ENCODE measurements at places on chromosomes 1 and 21. TPM values are rescaled to one million over a fixed set of nuclear protein-coding genes. Genes with fewer than 3 reads are reported as not detected.

Gene CD52
- 1.4 TPM for total RNA-seq

Gene SHE
- 5.8 TPM for total RNA-seq

Gene ITLN2
- not detected for total RNA-seq

Gene ANXA9
- not detected for total RNA-seq

Gene SPRR4
- total RNA-seq = not detected

Gene LEPR
- total RNA-seq = 4.1 TPM

Gene TENT5C
- total RNA-seq = 8.8 TPM

Gene CRYBG2
- not detected for total RNA-seq

Gene F3
- total RNA-seq = 10.8 TPM

Gene SLC1A7
- 0.24 TPM for total RNA-seq

Gene SYT14
- 0.05 TPM for total RNA-seq

Gene KDF1
- not detected for total RNA-seq

Gene ZNF593OS
- total RNA-seq = not detected

Gene CD84
- 0.62 TPM for total RNA-seq

Gene MPL
- not detected for total RNA-seq

Gene KLF17
- not detected for total RNA-seq

Gene TMOD4
- 226 TPM for total RNA-seq

Gene C8B
- total RNA-seq = 0.68 TPM

Gene OR2T33
- not detected for total RNA-seq

Gene PODN
- total RNA-seq = 10.6 TPM

Gene CFAP141
- total RNA-seq = not detected

Gene RHD
- 0.40 TPM for total RNA-seq

Gene SV2A
- 0.56 TPM for total RNA-seq

Gene FCRL5
- not detected for total RNA-seq

Gene SYCP1
- not detected for total RNA-seq

Gene HAO2
- total RNA-seq = 0.18 TPM

Gene KRTAP20-2
- total RNA-seq = not detected

Gene RGS18
- not detected for total RNA-seq

Gene MNDA
- total RNA-seq = 2.7 TPM

Gene CD101
- total RNA-seq = not detected

Gene PTGFRN
- 1.5 TPM for total RNA-seq

Gene RXFP4
- total RNA-seq = not detected

Gene IGSF9
- 0.11 TPM for total RNA-seq

Gene NR0B2
- 0.31 TPM for total RNA-seq

Gene OR2T29
- total RNA-seq = not detected

Gene PPM1J
- total RNA-seq = 4.9 TPM

Gene DYNLT5
- not detected for total RNA-seq
